ENCODE measurements at places on chromosomes 6 and 20.

DNA sequence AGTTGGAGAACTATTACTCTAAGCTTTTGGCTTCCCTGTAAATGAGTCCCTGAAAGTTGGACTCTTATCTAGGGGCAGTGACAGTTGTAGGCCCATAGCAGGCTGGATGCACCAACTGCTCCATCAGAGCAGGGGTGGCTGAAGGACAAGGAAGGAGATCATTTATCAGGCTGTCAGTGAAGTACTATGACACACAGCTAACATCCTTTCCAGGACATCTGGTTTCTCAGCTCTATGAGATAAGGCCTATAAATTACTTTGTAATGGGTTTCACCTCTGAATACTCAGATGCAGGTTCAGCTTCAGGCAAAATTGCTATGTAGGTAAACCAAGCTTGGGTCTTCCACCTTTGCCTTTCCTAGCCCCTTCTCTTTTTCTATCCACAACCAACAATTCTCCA lies 468.5 kb downstream of the KIF16B start:
- DNase-seq, result no peak

GRCh38 chr6:160513836-160514235 lies 150.2 kb downstream of the LPA start:
- DNase-seq, result no peak

DNA sequence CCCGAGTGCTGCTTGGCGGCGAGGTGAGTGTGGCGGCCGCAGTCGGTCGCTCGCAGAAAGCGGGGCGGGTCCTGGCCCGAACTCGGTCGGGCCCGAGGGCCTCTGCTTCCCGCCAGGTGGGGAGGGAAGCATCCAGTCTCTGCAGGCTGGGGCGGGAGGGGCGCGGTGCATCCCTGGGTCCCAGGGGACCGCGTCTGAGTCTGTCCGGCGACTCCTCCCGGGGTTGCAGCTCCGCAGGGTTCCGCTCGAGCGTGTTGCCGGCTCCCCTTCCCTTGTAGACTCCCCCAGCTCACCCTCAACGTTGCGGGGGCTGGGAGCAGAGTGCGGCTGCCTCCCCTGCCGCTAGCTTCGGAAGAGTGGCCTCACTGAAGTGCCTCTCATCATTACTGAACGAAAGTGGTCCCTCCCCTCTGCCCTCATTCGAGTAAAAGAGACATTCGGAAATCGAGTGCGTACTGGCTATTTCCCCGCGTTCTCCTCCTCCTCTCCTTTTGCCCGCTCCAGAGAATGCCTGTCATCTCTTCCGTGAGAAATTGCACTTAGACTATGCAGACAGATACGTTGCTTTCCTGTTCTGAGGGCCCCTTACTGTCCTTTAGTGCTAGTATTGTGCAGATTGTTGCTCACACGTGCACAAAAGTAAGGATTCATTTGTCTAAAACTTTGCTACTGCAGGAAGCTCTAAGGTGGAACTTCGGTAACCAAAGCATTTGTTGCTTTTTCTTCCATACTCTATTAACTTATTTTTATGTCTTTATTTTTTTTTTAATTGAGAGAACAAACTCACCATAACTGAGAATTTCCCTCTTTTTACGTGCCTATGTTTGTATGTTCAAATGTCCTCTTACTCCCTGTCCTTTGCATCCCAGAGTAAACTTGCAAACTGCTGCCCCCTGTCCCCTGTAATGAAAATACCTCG lies 751 bp downstream of the MAP3K4 start:
- no peak for DNase-seq

DNA sequence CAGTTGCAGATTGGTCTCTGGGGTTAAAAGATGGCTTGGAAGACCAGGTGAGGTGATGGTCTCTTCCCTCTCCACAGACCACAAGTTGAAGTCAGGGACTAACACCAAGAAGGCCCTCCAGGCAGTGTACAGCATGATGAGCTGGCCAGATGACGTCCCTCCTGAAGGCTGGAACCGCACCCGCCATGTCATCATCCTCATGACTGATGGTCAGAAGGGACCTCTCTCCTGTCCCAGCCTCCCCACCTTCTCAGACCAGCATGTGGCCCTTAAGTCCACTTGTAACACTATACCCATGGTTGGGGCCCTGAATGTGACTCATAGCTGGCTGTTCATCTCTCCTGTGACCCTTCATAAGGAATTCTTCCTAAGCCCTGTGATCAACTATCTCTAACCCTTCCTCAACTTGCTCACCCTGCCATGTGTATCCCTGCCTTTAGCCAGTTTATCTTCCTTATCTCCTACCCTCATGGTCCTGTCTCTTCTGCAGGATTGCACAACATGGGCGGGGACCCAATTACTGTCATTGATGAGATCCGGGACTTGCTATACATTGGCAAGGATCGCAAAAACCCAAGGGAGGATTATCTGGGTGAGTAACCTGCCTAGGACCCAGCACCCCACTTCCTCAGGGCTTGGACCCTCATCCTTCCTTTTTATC lies 3.0 kb downstream of the CFB start:
- no peak for DNase-seq

- peak; percentile 60 for DNase-seq
Observed at GRCh38 chr20:36538026-36538722, 3.1 kb upstream of the MYL9 start.

GRCh38 chr6:152087701-152088100 lies 280.2 kb downstream of the ESR1 start:
- no peak for DNase-seq

GRCh38 chr6:82298012-82298411 lies 50.5 kb upstream of the IBTK start:
- no peak for DNase-seq

GRCh38 chr20:5261763-5262162 lies 55.0 kb downstream of the PROKR2 start:
- no peak for DNase-seq

GRCh38 chr6:136403110-136403980 lies 113.7 kb upstream of the BCLAF1 start:
- DNase-seq, result no peak

DNA sequence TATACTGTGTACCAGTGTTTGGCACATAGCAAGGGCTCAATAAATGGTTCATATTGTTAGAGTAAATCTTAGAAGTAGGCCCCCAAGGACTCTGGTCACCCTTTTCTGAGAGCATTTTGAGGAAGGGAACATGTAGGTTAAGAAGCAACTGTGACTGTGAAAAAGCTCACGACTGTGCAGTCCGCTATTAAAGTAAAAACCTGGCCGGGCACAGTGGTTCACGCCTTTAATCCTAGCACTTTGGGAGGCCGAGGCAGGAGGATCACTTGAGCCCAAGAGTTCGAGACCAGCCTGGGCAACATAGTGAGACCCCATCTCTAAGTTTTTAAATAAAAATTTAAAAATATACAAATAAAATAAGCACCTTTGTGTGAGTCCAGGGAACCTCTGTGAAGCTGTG lies 5.0 kb downstream of the ZDHHC14 start:
- no peak for DNase-seq

GRCh38 chr6:138647006-138647405 lies 126.6 kb upstream of the CCDC28A start:
- DNase-seq, result no peak

DNA sequence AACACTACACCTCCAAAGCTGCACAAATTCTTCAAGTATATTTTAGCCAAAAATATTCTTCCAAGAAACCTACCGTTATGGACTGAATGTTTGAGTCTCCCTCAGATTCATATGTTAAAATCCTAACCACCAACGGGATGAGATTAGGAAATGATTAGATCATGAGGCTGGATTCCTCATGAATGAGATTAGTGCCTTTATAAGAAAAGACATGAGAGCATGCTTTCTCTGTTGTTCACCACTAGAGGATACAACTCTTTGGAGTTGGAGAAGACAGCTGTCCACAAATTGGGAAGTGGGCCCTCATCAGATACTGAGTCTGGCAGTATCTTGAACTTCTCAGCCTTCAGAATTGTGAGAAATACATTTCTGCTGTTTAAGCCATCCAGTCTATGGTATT lies 7.1 kb upstream of the SLC17A4 start:
- DNase-seq, result no peak

- no peak for DNase-seq
Observed at GRCh38 chr6:33592280-33592594, 12.2 kb upstream of the BAK1 start.

- DNase-seq, result no peak
Observed at GRCh38 chr6:109172101-109172746, 76.9 kb downstream of the CEP57L1 start.

GRCh38 chr6:139569566-139569965 lies 195.1 kb upstream of the CITED2 start:
- no peak for DNase-seq

GRCh38 chr6:44854712-44855443 lies 467.4 kb downstream of the CDC5L start:
- no peak for DNase-seq

DNA sequence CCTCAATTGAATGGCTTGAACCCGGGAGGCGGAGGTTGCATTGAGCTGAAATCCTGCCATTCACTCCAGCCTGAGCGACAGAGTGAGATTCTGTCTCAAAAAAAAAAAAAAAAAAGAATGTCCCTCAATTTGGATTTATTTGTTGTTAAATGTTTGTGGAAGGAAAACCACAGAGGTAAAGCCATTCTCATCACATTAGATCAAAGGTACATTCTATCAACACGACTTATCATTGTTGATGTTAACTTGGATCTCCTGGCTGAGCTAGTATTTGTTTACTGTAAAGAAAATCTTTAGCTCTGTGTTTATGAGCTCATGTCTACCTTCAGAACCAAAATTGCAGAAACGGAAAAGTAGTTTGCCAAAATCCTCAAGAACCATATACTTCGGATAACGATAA lies 91.4 kb upstream of the SALL4 start:
- DNase-seq, result no peak

DNA sequence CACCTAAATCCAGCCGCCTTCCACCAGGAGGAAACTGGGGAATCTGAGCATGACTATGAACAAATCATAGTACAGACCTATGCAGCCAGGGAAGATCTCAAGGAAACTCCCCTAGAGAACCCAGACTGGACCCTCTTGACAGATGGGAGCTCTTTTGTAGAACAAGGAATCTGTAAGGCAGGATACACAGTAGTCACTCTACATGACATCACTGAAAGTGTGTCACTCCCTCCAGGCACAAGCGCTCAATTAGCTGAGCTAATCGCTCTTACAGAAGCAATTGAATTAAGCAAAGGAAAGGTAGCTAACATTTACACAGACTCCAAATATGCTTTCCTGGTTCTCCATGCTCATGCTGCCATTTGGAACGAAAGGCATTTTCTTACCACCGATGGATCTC lies 36.8 kb downstream of the PLN start:
- DNase-seq, result no peak

GRCh38 chr20:15705975-15706374 lies 867.3 kb downstream of the KIF16B start:
- DNase-seq, result no peak

DNA sequence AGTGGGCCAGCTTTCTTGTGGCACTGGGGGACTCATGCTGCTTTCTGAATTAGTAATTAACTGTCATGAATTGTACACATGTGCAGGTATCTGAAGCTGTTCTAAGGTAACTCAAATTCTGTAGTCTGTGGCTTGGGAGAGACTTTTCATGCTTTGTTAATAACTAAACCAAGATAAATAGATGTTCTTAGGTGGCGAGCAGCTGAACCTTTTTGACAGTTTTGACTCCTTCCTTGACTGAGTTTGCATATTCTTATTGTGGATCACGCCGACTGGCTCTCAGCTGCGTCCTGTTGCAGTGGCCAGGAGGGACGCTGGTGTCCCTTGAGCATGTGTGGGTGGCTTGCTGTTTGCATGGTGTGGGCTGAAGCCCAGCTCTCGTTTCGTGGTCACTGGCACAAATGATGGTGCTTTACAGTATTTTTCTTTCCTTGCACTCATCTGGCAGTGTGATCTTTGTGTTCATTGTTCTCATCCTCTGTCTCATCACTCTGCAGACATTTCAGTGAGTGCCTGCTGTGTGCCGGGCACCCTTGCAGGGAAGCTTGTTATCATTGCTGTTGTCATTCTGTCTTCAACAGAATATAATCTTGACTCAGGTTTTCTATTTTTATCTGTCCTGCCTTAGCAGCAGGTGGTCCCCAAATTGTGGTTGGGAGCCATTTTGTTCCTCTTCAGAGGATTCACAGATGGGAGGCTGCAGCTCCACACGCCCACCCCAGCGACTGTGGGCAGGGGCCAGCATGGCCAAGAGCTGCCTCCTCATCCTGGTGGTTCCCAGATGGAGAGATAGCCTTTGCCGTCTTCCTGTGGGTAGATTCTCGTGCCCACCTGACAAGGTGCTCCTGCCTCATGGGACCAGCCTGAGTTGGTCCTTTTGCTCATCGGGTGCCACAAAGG lies 39.6 kb downstream of the DUSP22 start:
- no peak for DNase-seq

Measured in ascending aorta (tissue), 2 donors.